Transverse colon (tissue), 4 donors: ENCODE measurements at places on chromosomes 7 and 10. TPM values are rescaled to one million over a fixed set of nuclear protein-coding genes. Genes with fewer than 3 reads are reported as not detected.

DNA sequence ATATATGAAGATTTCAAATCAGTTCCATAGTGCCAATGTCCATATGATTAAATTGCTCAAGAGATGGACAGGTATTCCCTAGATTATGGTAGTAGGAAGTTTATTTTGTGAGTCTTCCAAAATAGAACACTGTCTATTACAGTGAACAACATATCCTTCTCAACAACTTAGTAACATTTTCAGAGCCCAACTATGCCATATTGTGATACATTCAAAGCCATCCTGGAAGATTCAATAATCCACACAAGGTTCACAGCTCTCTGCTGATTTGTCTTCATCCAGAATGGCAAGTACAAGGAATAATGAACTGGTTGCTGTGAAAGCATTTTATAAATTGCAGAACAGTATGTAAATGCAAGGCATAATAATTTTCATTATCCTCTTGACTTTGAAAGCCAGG, 213.9 kb downstream of the CHRM2 start:
- DNase-seq = no peak
- no peak overlapping the region for H3K4me3 ChIP-seq
- no peaks in the 10 kb centered on the region for H3K27me3 ChIP-seq
- H3K27ac ChIP-seq = peak overlapping the region; percentile 52

- no peaks in the 10 kb centered on the region for H3K27me3 ChIP-seq
- no peak overlapping the region for H3K27ac ChIP-seq
Observed at GRCh38 chr10:98419469-98420261, 4.7 kb upstream of the PYROXD2 start.

DNA sequence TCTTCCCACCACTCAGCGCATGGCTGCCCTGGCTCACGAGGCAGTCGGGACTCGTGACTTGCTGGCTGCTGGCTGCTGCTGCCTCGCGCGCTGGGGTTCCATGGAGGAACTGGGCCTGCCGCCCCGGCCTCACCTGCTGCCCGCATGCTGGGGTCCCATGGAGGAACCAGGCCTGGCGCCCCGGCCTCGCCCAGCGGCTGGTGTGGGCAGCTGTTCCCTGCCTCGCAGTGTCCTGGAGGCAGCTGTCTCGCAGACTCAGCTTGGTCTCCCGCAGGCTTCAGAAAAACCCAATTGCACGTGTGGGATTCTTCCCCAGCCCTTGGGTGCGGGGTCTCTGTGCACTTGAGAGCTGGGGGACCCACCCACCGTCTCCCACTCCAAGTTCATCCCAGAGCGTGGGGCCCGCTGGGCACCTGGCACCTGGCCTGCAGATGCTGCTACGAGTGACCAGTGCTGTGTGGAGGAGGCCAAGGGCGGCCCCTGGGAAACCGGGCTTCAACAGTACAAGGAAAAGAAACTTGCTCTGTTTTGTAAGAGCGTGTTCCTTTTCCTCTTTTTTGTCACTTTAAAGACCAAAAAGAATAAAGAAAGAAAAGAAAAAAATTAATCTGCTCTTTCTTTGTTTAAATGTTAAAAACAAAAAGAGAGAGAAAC, 20.4 kb downstream of the PWWP2B start:
- H3K36me3 ChIP-seq = no peaks in the 10 kb centered on the region
- H3K4me1 ChIP-seq = peaks cover 73% of the 10 kb centered on the region
- no peaks in the 10 kb centered on the region for H3K27me3 ChIP-seq
- peak overlapping the region; percentile 96 for H3K27ac ChIP-seq
- no peak for DNase-seq

DNA sequence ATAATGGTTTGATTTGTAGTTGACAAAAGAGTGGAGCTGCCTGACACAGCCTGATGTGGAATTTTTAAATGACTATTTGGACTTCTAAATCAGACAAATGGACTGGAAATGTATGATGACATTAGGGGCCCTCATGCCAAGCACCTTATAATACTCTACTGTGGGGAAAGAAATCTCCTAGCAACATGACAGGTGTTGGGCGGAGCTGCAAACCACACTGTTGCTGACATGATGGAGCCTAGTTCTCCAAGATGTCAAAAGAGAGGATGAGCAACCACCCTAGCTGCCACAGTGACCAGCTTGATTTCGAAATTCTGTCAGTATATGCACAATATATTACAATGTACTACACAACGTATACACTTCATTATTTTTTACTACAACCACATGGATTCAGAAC, 65.8 kb downstream of the RHOBTB1 start:
- no peak overlapping the region for H3K27ac ChIP-seq
- no peaks in the 10 kb centered on the region for H3K36me3 ChIP-seq
- H3K4me1 ChIP-seq = no peaks in the 10 kb centered on the region
- no peaks in the 10 kb centered on the region for H3K27me3 ChIP-seq
- H3K4me3 ChIP-seq = no peak overlapping the region
- no peak for DNase-seq

Gene FAM131B
- 33.4 TPM for total RNA-seq

DNA sequence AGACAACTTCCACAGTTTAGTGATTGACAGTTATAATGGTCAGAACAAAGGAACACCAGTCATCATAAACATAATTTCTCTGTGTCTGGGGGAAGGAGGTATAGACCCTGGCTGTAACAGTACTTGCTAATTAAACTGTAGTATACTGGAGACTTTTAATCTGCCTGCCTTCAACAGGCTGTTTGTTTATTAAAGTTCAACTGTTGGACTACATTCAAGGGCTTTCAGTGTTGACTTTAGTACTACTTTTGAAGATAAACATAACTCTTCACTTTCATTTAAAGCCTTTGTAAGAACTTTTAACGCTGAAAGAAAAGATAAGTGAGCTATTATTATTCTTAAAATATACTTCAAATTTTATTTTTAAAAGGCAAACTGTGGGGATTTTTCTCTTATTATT, 15.5 kb upstream of the PTTG1IP2 start:
- H3K36me3 ChIP-seq = no peaks in the 10 kb centered on the region
- no peak overlapping the region for H3K4me3 ChIP-seq
- H3K4me1 ChIP-seq = peaks cover 4% of the 10 kb centered on the region

DNA sequence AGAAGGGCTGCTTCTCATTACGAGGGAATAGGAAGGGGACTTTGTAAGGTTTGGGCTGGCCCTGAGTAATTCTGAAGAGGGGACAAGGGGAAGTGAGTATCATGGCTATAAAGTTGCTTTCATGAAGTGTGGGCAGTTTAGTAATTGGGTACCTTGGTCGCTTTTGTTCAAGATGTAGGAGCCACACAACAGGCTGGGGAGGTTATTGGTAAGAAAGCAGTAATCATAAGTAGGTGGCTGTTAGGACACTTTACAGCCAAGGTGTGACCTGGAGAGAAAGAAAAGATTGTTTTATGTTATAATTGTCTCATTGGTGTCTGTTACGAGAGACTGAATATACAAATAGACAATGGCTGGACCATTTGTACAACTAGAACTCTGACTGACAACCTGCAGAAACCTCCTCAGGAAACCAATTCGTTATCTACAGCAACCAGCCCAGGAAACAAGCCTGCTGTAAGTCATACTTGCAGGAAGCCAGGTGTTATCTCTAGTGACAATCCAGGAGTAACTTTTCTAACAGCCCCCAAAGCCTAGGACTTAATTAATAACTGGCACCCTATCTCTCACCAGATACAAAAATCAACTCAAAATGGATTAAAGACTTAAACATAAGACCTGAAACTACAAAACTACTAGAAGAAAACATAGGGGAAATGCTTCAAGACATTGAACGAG, 5.0 kb upstream of the CCM2 start:
- no peaks in the 10 kb centered on the region for H3K27me3 ChIP-seq
- H3K27ac ChIP-seq = no peak overlapping the region
- DNase-seq = no peak
- no peaks in the 10 kb centered on the region for H3K4me1 ChIP-seq

GRCh38 chr7:33582104-33582503, 323.2 kb upstream of the BMPER start:
- H3K27me3 ChIP-seq = no peaks in the 10 kb centered on the region
- no peak overlapping the region for H3K27ac ChIP-seq
- no peaks in the 10 kb centered on the region for H3K36me3 ChIP-seq
- no peak overlapping the region for H3K4me3 ChIP-seq
- DNase-seq = no peak
- no peaks in the 10 kb centered on the region for H3K4me1 ChIP-seq

Gene FKBP9
- total RNA-seq = 124 TPM

DNA sequence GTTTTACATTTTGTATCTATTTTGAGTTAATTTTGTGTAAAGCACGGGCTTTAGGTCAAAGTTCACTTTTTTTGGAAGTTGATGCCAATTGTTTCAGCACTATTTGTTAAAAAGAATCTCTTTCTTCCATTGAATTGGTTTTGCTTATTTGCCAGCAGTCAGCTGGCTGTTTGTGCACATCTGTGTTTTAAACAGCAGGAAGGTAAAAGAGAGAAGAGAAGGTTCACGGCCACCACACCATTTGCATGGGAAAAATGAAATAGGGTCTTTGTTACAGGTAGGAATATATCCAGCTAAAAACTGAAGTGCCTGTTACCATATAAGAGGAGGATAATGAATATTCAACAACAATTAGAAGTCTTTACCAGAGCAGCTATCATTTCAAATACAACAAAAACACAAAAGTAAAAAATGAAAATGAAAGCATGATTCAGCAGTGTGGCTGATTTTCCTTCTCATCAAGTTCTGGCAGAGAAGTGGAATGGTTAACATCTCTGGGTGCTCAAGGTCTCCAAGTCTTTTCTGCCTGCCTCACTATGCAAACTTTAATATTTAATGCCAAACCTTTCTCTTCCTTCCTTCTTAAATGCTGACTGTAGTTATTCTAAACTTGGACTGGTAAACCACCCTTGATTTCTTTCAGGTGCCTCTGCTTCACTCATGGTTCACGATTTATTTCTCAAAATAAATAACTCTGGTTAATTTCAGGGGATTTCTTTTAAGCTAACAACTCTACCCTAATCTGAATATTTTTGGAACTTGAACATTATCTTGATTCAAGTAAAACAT, 841.5 kb downstream of the GRM8 start:
- no peak for DNase-seq
- H3K4me3 ChIP-seq = no peak overlapping the region
- no peaks in the 10 kb centered on the region for H3K27me3 ChIP-seq
- H3K36me3 ChIP-seq = no peaks in the 10 kb centered on the region
- no peak overlapping the region for H3K27ac ChIP-seq
- no peaks in the 10 kb centered on the region for H3K4me1 ChIP-seq

DNA sequence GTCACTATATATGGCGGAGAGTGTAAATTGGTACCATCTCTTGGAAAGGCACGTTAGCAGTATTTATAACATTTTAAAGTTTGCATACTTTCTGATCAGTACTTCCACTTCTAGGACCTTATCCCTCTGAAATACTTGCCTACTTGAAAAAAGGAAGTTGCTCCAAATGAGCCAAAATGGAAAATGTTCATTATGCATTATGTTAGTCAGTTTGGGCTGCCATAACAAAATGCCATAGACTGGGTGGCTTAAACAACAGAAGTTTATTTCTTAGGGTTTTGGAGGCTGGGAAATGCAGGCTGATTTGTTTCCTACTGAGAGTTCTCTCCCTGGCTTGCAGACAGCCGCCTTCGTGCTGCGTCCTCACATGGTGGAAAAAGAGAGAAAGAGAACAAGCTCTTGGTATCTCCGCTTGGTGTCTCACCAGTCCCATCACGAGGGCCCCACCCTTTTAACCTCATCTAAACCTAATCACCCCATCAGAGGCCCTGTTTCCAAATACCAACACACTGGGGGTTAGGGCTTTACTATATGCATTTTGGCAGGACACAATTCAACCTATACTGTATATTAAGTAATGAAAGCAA, 6.9 kb downstream of the SNX10 start:
- no peaks in the 10 kb centered on the region for H3K36me3 ChIP-seq
- H3K4me1 ChIP-seq = no peaks in the 10 kb centered on the region
- no peak for DNase-seq
- H3K27me3 ChIP-seq = no peaks in the 10 kb centered on the region
- no peak overlapping the region for H3K4me3 ChIP-seq
- no peak overlapping the region for H3K27ac ChIP-seq

GRCh38 chr10:32971536-32972091, 13.6 kb upstream of the ITGB1 start:
- DNase-seq = peak; percentile 42
- no peaks in the 10 kb centered on the region for H3K4me1 ChIP-seq
- peak overlapping the region; percentile 84 for H3K27ac ChIP-seq
- H3K27me3 ChIP-seq = no peaks in the 10 kb centered on the region

DNA sequence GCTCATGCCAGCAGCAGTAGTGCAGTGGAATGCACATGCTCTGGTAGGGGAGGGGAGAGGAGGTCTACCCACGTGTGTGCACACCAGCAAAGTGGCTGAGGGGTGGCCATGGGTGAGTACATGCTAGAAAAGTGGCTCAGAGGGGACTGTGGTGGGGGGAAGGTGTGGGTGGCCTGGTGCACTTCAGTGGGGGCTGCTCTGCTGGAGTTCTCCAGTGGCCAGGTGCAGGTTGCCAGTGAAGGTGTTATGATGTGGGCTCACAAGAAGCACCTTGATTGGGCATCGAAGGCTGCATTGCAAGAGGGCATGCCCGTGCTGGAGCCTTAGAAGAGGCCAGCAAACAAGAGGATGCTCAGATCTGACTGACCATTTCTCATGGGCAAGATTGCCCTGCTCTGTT, 613.6 kb upstream of the PHF14 start:
- no peaks in the 10 kb centered on the region for H3K27me3 ChIP-seq
- no peaks in the 10 kb centered on the region for H3K4me1 ChIP-seq

GRCh38 chr7:696812-697551, 29.5 kb upstream of the DNAAF5 start:
- H3K36me3 ChIP-seq = no peaks in the 10 kb centered on the region
- DNase-seq = no peak
- H3K27me3 ChIP-seq = no peaks in the 10 kb centered on the region
- peaks cover 11% of the 10 kb centered on the region for H3K4me1 ChIP-seq

GRCh38 chr7:148238761-148239325, 351.7 kb upstream of the C7orf33 start:
- no peaks in the 10 kb centered on the region for H3K36me3 ChIP-seq
- H3K4me3 ChIP-seq = no peak overlapping the region
- no peak overlapping the region for H3K27ac ChIP-seq
- no peaks in the 10 kb centered on the region for H3K4me1 ChIP-seq
- DNase-seq = no peak

GRCh38 chr10:3567291-3567963, 217.6 kb downstream of the KLF6 start:
- H3K36me3 ChIP-seq = no peaks in the 10 kb centered on the region
- no peak overlapping the region for H3K4me3 ChIP-seq
- H3K27me3 ChIP-seq = no peaks in the 10 kb centered on the region

- H3K36me3 ChIP-seq = no peaks in the 10 kb centered on the region
- no peak overlapping the region for H3K4me3 ChIP-seq
- H3K27ac ChIP-seq = no peak overlapping the region
- DNase-seq = no peak
- no peaks in the 10 kb centered on the region for H3K4me1 ChIP-seq
Observed at GRCh38 chr7:25821225-25821624, 330.8 kb upstream of the NFE2L3 start.
